GM18507 (cell line): ENCODE measurements at places on chromosomes 2 and 18.

DNA sequence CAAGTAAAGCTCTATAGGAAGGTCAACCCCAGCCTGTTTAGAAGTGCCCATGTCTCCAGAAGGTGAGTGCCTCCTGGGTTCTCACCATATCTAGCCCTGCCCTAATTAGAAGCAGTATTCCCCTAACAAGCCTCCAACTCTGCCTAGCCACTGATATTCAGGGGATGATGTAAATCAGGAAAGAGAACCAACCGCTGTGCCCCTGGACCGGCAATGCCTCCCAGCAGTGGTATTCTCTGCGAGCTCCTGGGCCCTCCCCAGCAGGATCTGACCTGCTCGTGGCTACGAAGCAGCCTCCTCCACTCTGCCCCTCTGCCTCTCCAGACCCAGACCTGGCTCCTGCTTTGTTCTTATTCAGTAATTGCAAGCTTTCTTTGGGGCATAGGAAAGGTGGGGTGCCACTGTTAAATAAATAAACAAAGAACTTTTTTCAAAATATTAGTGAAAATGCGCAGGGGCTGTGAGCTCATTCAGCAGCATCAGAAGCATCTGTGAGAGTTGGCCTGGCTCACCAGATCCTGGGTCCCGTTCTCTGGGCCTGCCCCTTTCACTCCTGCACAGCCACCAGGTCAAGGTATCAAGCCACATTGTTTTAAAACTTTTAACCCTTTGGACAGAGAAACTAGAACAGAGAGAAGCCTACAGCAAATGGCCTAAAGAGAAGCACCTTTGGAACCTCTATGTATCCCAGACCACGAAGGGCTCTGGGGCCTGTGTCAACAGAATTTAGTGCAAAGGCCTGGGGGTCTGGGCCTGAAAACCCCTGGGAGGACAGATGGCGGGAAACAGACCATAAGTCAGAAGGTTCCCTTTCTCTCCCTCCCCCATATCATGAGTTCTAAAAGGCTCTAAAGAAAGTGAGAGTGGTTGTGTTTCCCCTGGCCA is 11.9 kb downstream of the MREG start:
- no peak for DNase-seq

GRCh38 chr2:181742361-181742760 is 62.0 kb upstream of the NEUROD1 start:
- DNase-seq, result no peak

DNA sequence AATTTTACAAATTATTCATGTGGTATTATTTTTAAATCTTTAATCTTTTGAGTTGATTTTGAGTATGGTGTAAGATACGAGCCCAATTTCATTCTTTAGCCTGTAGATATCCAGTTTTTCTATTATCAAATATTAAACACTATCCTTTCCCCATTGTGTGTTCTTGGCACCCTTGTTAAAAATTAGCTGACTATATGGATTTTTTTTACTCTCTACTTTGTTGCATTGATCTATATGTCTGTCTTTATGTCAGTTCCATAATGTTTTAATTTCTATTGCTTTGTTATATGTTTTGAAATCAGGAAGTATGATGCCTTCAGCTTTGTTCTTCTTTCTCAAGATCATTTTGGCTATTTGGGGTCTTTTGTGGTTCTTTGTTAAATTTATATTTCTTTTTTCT is 80.9 kb upstream of the ZNF804A start:
- no peak for DNase-seq

- DNase-seq, result no peak
Measured at GRCh38 chr18:50775207-50775606, 44.6 kb downstream of the MRO start.

DNA sequence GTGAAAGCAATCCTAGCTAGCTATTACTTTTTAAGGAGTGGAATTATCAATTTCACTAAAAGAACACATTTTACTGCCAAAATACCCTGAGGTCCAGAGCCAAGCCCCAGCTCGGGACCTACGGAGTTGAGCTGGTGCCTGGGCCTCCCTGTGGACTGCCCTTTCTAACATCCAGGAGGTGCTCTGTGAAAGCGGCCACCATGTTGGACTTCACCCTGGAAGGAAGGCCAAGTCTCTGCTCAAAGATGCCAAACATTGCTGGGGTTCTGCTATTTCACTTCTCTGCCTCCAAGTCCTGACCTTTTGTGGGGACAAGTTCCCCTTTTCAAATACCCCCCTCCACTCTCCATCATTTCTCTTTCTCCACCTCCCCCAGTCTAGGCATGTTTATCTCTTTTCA is 498.7 kb upstream of the RAB6C start:
- DNase-seq, result no peak
